Stimulated activated CD8-positive, alpha-beta memory T cell treated with anti-CD3 and anti-CD28 coated beads, Interleukin-15, amount 100 ng/mL, for 24 hours (primary cell): ENCODE measurements at places on chromosomes 11 and 22.

DNA sequence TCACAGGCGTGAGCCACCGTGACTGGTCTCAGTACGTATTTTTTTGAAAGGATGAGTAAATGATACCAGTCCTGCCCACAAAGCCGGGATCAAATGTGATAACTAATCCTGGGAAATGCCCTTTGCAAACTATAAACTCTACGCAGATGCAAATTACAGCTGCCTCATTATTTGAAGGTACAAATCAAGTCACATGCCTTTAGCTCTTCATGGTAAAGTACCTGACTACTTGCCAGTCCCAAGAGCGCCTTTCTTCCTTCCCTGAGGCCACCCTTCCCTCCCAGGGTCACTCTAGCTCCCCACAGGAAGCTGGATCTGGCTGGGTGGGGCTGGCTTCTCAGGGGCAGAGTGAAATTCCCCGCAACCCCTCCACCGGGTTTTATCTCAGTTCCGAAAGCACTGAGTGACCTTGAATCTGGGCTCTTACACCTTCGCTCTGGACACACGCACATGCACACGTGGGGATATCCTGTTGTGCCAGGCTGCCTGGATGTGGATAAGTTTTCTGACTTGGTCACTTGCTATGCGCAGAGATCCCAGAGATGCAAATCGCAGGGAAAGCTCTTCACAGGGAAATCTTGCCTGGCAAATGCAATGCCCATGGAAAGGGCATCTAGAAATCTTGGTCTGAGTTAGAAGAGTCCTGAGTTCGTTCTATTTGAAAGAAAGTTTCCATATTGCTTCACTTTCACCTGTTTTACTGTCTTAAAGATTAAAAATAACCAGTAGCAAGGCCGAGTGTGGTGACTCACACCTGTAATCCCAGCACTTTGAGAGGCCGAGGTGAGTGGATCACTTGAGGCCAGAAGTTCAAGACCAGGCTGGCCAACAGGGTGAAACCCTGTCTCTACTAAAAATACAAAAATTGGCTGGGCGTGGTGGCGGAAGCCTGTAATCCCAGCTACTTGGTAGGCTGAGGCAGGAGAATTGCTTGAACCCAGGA is 8.5 kb downstream of the A4GALT start:
- DNase-seq: no peak

DNA sequence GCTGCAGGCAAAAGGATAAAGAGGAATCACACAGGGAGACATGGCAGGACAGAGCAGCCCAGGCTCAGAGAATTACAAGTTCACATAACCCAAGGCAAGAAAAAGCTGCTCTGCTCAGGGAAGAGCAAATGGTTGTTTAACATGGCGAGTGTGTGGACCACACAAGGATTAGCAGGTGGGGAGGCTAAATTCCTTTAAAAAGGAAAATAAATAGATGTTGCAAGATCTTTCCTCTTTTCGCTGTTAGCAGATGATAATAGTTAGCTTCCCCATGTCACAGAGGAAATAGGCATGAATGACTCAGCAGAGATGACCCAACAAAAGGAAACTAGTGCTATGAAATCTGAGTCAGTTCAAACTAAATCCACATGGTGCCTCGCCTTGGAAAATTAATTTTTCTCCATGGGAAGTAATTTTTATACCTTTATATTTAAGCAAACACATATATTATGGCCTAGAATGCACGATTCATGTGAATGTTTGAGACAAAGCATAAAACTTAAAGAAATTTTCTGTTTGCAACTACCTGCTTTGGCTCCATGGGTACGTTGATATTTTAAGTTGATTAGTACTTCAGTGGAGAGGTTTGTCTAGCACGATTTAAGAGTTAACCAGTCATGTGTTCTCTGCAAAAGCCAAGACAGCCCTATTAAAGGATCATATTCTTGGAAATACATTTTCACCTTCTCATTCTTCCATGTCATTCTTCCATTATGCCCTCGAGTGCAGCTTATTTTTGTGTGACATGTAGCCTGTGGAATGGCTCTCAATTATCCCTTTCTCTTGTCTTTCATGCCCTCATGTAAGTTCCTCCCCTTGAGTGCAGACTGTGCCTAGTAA is 38.5 kb upstream of the FJX1 start:
- no peak for DNase-seq

DNA sequence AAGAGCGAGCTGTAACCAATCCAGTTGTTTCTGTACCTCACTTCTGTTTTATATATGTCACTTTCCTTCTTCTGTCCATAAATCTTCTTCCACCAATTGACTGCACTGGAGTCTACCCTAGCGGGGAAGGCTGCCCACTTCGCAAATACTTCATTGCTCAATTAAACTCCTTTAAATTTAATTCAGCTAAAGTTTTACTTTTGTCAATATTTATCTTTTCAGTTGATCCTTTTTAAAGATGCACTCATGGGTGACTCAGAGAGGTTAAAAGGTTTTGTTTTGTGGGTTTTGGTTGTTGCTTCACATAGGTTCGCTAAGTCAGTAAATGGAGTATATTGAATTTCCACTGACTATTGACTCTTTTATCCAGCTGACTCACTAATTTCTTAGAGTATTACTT is 597.2 kb downstream of the DLG2 start:
- no peak for DNase-seq

DNA sequence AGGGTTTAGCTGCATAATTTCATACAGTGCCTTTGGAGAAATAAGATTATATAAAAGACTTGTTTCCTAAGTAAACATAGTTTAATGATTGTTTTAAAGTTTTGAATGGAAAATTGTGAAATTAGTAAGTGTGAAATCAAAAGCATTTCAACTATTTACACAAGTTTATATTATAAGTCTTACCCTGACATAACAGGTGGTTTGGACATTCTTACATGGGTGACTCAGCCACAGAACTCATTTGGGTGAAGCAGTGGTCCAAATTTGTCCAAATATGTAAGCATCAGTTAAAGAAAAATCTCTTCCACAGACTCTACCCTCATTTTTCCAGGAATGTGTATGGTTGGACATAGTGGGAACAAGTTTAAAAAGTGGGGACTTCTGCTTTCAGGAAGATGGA is 68.0 kb downstream of the USP47 start:
- no peak for DNase-seq

GRCh38 chr11:76670485-76671236 is at the start of gene LRRC32:
LRRC32 (minus strand) TSS chr11:76670747; CDS start chr11:76665954, 4,793 bp downstream.
- no peak for DNase-seq

DNA sequence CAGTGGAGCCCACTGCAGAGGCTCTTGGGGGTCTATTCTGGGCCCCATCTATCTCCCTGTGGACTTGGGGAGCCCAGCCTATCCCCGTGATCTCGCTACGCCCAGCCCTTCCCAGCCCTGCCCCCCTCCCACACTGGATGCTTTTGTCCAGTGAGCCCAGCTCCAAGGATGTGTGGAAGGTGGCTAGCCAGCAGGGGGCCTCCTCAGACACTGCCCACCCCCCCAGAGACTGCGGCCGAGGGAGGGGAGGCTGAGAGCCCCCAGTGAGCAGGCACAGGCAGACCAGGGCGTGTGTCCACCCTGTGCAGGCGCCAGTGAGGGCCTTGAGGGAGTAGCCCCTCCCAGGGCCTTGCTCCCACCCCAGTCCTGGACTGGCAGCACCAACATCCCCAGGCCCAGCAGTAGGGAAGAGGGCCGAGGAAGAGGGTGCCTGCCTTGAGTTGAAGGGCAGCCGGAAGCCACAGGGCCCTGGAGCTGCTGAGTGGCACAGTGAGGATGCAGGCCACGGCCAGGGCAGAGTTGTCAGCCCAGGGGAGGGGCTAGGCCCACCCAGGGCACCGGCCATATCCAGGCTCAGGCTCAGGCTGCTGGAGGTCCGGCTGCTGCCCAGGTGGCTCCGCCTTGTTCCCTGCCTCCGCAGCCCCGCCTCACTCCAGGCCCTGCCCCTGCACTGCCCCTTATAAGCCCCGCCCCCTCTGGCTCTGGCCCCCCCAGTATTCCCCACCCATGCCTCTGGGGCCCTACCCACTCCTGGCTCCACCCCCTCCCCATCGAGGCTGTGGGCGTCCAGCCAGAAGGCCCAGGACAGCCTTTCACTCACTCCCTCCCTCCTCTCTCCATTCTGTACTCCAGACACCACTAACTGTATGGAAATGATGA is 28.0 kb downstream of the MOB2 start:
- DNase-seq: no peak

DNA sequence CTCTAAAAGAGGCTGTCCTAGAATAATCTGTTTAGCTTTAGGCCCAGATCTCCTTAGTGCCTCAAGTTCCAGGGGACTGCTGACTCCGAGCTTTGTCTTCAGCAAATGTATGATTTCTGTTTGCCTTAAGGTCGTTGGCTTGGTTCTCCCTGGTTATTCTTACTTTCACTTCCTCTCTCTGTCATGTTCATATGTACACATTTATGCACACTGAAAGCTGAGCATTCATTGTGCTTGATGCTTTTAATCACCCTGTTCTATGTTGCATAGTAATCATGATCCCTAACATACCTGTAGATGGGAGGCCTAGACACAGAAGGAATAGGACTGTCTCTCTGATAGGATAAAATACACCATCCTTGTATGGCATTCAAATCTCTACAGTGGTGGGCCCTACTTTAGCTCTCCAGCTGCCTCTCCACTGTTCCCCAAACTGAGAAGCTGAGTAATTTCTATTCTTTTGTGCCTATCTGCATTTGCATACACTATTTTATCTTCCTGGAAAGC is 7.2 kb downstream of the PPFIBP2 start:
- no peak for DNase-seq
